Cerebellar cortex (tissue), 1 donor: ENCODE measurements at places on chromosomes 3 and 15.

- no peak for DNase-seq
Observed at GRCh38 chr3:108071368-108071767, 19.5 kb downstream of the CD47 start.

- no peak for DNase-seq
Observed at GRCh38 chr3:123080864-123081562, 14.2 kb downstream of the PDIA5 start.

DNA sequence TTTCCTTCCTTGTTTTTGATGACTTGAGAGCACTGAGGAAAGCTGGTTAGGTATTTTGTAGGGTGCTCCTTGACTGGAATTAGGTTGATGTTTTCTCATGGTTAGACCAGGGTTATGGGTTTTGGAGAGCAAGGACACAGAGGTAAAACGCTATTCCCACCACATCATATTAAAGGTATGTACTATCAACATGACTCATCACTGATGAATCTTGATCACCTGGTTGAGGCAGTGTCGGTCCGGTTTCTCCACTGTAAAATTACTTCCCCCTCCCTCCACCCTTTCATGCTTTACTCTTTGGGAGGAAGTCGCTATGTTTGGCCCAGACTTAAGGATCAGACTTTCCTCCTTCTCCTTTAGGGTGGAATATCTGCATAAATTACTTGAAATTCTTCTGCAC is 201.6 kb downstream of the EDEM1 start:
- DNase-seq = no peak

GRCh38 chr3:125212091-125212508 is 448 bp downstream of the SLC12A8 start:
- DNase-seq = no peak

- DNase-seq = no peak
Observed at GRCh38 chr3:98712726-98713125, 50.4 kb upstream of the ST3GAL6 start.

- no peak for DNase-seq
Observed at GRCh38 chr3:186100398-186100797, 8.5 kb downstream of the ETV5 start.

DNA sequence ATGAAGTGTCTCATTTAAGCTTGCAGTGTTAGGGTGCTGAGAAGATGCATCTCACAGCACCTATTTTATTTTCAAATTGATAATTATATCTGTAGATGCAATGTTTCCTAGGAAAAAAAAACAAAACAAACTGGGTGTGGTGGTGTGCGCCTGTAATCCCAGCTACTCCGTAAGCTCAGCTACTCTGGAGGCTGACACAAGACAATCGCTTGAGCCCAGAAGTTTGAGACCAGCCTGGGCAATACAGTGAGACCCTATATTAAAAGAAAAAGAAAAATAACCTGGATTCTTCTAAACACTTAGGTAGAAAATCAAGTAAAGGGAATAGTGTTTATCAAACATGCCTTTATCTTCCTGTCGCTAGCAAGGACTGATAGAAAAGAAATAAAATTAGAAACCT is 1.9 kb downstream of the MINDY2 start:
- peak; percentile 40 for DNase-seq

DNA sequence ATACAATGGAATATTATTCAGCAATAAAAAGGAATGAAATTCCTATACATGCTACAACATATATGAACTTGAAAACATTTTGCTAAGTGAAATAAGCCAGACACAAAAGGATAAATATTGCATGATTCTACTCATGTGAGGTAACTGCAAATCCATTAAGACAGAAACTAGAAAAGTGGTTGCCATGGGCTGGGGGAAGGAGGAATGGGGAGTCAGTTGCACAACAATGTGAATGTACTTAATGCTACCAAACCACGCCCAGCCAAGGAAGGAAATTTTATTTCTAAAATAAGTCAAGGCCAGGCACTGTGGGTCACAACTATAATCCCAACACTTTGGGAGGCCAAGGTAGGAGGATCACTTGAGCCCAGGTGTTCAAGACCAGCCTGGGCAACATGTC is 9.8 kb upstream of the GMPPB start:
- no peak for DNase-seq

DNA sequence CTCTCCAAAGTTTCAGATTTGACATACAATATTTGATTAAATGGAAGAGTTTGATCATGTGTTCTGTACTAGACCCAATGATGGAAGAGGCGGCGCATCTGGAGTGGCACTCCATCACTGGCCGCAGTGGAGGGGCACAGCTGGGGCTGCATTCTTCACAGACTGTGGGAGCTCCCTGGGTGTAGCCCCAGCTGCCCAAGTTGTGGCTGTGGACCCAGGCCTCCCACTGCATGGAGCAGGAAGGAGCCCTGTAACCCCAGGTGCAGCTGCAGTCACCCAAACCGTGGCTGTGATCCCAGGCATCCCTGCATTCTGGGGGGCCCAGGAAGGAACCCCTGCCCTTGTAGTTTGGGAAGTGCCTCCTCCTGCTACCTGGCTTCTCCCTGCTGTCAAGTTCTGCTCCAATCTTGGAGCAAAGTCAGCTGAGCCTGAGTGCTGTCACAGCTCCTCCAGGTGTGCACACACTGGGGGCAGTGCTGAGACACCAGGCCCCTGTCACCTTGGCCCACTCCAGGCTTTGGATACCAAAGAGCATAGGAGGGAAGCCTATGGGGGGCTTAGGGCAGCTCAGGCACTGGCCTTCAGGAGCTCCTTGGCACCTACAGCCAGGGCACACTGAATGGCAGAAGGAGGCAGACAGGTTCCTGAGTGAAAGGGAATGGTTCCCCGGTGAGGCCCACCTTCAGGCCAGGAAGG is 651.9 kb upstream of the BCHE start:
- DNase-seq = no peak

- DNase-seq = no peak
Observed at GRCh38 chr3:78112291-78113010, 1072.6 kb downstream of the ROBO2 start.
